ENCODE measurements at places on chromosomes 7 and 10.

DNA sequence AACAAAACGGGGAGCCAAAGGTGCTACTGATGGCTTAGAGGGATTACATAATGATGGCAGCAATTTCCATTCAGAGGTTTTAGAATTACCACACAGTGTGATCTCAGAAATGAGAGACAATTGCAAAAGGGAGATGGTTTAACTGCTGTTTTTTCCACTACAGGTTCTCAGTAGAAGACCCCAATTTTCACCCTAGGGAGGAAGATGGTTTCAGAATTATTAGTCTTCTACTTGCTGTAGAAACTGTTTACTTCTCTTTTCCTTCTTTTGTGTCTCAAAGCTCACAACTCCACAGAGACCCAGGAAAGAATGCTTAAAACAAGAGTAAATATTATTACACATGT is 226.5 kb downstream of the INHBA start:
- no peak for DNase-seq

- DNase-seq, result no peak
These were observed 562.9 kb upstream of the NRP1 start for GRCh38 chr10:33897291-33897752.

GRCh38 chr7:99837649-99838361 is 10.0 kb downstream of the CYP3A43 start:
- peak; percentile 48 for DNase-seq

GRCh38 chr7:55305135-55305534 is 60.0 kb upstream of the LANCL2 start:
- DNase-seq, result no peak

GRCh38 chr10:34477249-34477648 is 337.8 kb downstream of the PARD3 start:
- no peak for DNase-seq

GRCh38 chr10:60291344-60291930 is 98.2 kb downstream of the ANK3 start:
- no peak for DNase-seq

DNA sequence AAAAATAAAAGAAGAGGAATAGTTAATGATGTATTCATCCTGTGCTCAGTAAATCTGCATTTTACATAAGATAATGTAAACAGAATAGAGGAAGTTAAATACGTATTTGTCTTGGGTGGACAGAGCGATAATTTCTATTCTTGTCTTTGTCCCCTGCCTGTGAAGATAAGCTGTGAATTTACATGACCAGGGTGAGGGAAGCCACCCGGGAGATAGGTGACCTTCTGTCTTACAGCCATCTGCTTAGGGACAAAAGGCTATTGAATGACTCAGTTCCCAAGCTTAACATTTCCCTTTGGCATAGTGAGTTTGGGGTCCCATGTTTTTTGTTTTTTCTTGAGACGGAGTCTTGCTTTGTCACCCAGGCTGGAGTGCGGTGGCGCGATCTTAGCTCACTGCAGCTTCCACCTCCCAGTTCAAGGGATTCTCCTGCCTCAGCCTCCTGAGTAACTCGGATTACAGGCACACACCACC is 88.7 kb upstream of the KCTD7 start:
- DNase-seq, result no peak

GRCh38 chr10:43574001-43574892 is at the start of gene ZNF239:
TSS of gene ZNF239 (minus strand) at chr10:43574616. CDS start at chr10:43558079, 16,537 bp downstream.
- DNase-seq, result peak; percentile 71

- no peak for DNase-seq
These were observed 623.7 kb downstream of the PARD3 start for GRCh38 chr10:34191406-34191805.

DNA sequence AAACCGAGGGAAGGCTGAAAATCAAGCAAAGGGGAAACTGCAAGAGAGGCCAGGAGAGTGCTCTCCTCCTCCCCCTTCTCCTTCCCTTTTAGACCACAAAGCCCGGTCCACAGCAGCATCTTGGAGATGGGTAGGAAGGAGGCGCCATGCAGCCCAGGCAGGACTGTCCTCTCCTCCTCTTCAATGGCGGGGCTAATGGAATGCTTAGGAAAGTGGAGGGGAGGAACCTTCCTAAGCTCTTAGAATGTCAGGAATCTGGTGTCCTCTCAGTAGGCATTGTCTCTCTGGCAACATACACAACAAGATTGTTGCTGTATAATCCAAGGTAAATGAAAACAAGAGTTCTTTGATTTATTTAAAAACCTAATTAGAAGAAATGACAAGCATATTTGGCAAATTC is 185.1 kb downstream of the DGKI start:
- DNase-seq, result no peak

GRCh38 chr10:101394524-101395133 is 40.7 kb downstream of the BTRC start:
- no peak for DNase-seq

- no peak for DNase-seq
These were observed 1.2 kb downstream of the SUV39H2 start for GRCh38 chr10:14879928-14880193.

DNA sequence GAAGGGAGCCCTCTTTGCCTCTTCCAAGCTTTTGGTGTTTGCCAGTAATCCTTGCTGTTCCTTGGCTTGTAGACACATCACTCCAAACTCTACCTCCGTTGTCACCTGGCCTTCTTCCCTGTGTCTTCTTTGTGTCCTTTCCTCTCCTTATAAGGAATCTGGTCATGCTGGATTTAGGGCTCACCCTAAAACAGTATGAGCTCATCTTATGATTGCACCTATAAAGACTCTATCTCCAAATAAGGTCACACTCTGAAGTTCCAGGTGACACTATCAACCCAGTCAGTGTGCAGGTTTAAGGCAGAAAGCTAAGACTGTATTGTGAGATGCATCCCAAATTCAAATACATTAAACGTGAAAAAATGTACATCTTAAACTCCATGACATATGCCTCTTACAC is 49.0 kb upstream of the ZRANB1 start:
- no peak for DNase-seq

DNA sequence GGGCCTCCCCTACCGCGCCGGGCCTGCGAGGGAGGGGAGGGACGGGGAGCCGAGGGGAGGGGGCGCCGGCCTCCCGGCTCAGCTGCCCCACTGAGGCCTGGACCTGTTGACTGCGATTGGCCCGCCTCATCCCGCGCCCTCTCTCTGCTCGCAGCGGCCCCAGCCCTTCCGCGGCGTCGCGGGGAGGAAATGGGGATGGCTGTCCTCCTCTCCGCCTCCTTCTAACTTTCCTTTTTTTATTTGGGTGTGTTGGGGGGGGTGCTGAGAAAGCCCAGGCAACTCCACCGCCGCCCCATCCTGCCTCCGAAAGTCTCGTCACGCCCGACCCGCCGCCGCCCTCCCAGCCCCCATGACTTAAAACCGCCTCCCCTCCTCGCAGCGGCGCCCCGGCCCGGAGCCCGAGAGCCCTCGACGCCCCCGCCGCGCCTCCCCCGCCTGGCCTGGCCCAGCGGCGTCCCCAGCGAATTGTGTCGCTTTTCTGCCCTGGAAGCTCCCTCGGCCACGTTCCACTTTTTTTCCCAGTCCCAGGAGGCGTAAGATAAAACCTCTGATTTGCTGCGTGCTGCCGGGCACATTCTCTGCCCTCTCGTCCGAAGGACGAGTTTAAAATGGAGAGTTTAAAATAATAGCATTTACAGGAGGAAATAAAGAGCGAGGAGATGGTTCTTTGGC is 842 bp upstream of the SKIDA1 start:
- peak; percentile 77 for DNase-seq

DNA sequence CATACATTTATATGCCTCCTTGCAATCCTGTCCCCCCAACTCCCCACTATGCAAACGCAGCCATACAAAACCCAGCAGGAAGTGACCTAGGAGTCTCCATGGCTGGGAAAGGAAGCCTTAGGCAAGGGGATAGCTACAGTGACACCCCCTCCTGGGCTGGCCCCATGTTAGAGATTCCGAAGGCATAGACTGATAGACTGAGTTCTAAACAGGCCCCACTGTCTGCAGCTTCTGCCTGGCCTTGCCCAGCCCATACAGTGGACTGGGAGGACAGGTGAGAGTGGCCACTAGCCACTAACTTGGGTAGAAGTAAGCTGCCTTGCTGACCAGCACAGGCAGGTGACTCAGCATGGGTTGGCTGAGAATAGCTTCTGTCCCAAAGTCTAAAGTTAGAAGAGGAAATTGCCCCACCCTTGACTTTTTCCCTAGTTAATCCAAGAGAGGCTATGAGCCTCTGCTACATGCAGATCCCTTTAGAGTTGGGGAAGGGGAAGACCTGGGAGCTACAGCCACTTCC is 106.3 kb downstream of the C10orf105 start:
- DNase-seq, result no peak

DNA sequence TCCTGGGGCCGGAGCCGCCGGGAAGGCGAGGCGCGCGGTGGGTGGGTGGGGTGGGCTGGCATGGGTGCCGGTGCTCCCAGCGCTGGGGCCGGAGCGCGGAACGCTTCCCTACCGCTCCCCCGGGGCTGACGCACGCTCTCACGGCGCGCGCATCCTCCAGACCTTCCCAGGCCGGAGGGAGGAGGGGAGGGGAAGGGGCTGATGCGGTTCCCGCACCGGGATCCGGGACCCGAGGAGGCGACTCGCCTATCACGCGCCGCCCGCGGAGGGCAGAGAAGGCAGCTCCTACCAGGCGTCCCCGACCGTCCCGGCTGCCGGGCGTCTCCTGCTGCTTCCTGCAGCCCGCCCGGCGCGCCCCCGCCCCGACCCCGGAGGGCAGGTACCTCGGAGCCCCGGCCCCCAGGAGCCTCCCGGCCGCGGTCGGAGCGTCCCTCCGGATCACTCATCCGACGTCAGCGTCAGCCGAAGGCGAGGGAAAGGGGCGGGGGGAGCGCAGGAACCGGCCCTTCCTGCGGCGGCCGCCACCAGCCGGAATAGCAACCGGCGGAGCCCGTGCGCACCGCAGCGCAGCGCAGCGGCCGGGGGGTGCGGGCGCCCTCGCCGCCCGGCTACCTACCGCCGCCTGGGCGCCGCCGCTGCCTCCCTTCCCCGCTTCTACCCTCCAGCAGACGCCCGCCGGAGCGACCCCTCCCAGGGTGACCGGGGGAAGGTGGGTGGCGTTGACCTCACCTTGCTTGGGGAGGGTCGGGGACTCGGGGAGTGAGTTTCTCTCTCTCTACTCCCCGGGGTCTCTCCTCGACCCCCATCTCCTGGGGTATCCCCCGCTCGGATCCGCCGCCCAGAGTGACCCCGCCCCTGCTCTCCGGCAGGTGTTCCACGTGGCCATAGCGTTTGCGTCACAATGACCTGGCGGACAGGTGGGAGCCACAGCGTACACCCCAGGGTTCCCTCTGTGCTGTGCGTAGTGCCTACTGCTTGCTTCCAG is at the start of gene ICA1:
Gene ICA1 (minus strand): TSS at position 457 of the 985 bp plus-strand sequence. CDS start 26,241 bp downstream, outside the sequence.
- DNase-seq, result peak; percentile 49

- DNase-seq, result no peak
These were observed 95.3 kb upstream of the TCERG1L start for GRCh38 chr10:131406676-131407392.

GRCh38 chr10:5965266-5965665 is 12.1 kb downstream of the IL15RA start:
- DNase-seq, result peak; percentile 68

- DNase-seq, result no peak
These were observed 13.7 kb downstream of the FFAR4 start for GRCh38 chr10:93579985-93580711.

- no peak for DNase-seq
These were observed 135.3 kb downstream of the ZNF467 start for GRCh38 chr7:149637911-149638565.

- DNase-seq, result no peak
These were observed 13.5 kb downstream of the EPHB6 start for GRCh38 chr7:142868188-142868985.

GRCh38 chr7:97418312-97418711 is 300.8 kb downstream of the SDHAF3 start:
- DNase-seq, result no peak

DNA sequence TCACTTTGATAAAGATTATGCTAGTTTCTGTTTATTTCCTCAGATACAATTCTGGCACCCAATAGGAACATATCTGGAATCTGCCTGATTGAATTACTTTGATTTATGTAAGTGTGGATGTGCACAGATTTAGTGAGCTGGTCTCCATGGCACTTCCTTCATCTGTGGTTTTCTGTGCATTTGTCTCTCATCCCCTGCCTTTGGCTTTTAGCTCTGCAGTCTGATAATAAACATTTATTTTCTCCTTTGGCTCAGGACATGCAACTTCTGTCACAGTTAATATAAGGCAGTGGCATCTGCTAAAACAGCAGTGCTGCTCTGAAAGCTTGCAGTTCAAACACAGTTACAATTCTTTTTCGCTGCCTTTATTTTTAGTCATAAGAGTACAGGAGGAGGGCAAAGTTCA is 273.7 kb upstream of the CHRM2 start:
- no peak for DNase-seq

DNA sequence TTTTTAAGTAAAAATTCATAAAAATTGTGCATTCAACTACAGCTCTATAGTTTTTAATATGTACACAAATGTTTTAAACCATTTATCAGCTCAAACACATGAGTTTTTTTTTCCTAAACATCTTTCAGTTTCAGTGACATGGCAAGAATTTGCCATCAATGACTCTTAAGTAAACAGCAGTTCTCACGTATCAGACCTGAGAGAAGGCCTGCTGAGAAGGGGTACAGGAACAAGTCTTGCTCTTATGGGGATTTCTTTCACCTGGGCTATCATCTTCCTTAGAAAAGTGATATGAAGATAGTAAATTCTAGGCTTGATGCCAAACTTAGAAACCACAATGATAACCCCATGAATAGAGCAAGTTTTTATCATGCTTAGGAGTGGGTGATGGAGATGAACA is 467.8 kb downstream of the ARL4A start:
- DNase-seq, result no peak

GRCh38 chr10:95247200-95247880 is 43.5 kb downstream of the PDLIM1 start:
- peak; percentile 57 for DNase-seq

- DNase-seq, result peak; percentile 91
These were observed at the start of the genes PDZD7 and SFXN3 for GRCh38 chr10:101031128-101031795. TSS of gene PDZD7 (minus strand) at chr10:101031129. CDS start at chr10:101030219, 910 bp downstream. TSS of gene SFXN3 (plus strand) at chr10:101031234. CDS start at chr10:101034695, 3,461 bp downstream.
